Endothelial cell of umbilical vein (primary cell): ENCODE measurements at places on chromosomes 1 and 21. TPM values are rescaled to one million over a fixed set of nuclear protein-coding genes. Genes with fewer than 3 reads are reported as not detected.

TCP10L gene
- 0.06 and 0.07 TPM in 2 replicates for polyA plus RNA-seq

TMEM61 gene
- not detected in 2 replicates for polyA plus RNA-seq

C1orf105 gene
- not detected in 2 replicates for polyA plus RNA-seq

STUM gene
- not detected in 2 replicates for polyA plus RNA-seq

PTPN7 gene
- 1.8 and 2.4 TPM in 2 replicates for polyA plus RNA-seq

SLAMF9 gene
- not detected in 2 replicates for polyA plus RNA-seq

TNFRSF1B gene
- 53.6 and 65.3 TPM in 2 replicates for polyA plus RNA-seq

CRP gene
- not detected in 2 replicates for polyA plus RNA-seq

FAAH gene
- polyA plus RNA-seq, result 0.47 and 0.76 TPM in 2 replicates

C1orf21 gene
- 0.79 and 1.1 TPM in 2 replicates for polyA plus RNA-seq

SLC35D1 gene
- 2.9 and 3.5 TPM in 2 replicates for polyA plus RNA-seq

CYB5RL gene
- 5.8 and 5.9 TPM in 2 replicates for polyA plus RNA-seq

OR2L8 gene
- polyA plus RNA-seq, result not detected in 2 replicates

A3GALT2 gene
- 0.11 TPM in 1 of 2 replicates, not detected in the other for polyA plus RNA-seq

LCE1B gene
- not detected in 2 replicates for polyA plus RNA-seq

PCNX2 gene
- 7.6 and 11.0 TPM in 2 replicates for polyA plus RNA-seq

CYP4A11 gene
- not detected in 2 replicates for polyA plus RNA-seq
